ENCODE measurements at places on chromosomes 5 and 9.
A peak's percentile ranks its signal among the peaks of the same experiment; 100 is the strongest.

GRCh38 chr5:116650544-116650943 is 75.9 kb upstream of the SEMA6A start:
- no peak for DNase-seq

- no peak for DNase-seq
Measured at GRCh38 chr9:35749515-35750255, 598 bp downstream of the RGP1 start.

- DNase-seq = peak; percentile 8
Measured at GRCh38 chr5:161547738-161548486, 1.4 kb upstream of the GABRB2 start.

DNA sequence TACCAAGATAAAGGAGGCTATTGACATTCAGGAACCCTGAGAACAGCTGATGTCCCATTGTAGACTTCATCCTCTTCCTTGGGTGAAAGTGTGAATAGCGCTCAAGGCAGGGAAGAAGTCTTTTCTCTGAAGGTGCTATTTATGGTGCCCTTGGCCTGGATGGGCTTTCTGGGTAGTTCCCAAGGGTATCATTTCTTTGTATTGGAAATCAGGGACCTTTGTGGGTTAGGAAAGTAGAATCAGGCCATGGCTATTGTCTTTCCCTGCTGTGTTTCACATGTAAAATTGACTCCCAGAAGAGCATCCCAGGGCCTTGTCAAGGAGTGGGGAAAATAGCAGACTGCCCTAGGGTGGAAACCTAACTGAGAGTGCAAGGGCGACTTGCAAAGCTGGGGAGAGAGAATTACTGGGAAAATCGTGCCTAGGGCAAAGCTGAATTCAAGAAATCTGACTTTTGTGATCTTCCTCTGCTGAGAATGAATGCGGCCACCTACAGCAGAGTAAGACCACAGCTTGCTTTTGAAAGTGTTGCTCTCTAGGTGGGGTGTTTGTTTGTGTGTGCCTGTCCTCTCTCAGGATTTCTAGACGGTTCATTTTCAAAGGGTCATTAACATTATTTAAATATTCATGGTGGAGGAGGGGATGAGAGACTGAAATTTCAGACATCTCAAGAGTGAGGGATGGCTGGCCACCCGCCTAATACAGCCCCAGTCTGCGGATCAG is 160.6 kb downstream of the C9orf152 start:
- DNase-seq = no peak

Measured in NCI-H526 (cell line).